SK-MEL-5 (cell line): ENCODE measurements at places on chromosomes 3 and 15.
A peak's percentile ranks its signal among the peaks of the same experiment; 100 is the strongest.

GRCh38 chr15:39748276-39748675 lies 34.4 kb downstream of the FSIP1 start:
- DNase-seq = peak; percentile 60

DNA sequence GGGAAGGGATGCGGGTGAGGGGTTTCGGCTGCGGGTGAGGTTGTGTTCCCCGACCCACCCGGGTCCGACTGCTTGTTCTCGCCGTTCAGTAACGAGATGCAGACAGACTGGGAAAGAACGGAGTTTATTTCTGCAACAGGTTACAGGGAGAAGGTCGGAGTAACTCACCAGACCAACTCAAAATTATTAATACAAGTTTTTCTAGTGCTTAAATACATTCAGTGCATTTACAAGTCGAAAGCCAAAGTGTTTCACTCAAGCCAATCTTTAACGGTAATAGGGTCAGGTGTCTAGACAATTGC lies 492 bp upstream of the HIGD1A start:
- no peak for DNase-seq

DNA sequence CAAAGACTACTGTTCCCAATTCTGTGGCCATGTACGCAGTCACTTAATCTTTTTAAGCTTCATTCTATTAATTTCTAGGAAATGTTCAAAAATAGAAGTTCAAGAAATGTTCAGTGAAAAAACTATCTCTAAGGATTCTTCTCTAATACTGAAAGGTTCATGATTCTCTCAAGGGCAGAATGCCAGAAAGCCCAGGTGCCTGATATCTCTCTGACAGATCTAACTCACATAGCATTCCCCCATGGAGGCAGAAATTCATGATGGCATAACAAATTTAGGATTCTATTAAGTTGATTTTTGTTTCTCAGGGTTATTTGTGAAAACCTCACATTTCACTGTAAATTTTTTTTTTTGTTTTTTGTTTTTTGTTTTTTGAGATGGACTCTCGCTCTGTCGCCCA lies 17.5 kb downstream of the CHRM5 start:
- no peak for DNase-seq

DNA sequence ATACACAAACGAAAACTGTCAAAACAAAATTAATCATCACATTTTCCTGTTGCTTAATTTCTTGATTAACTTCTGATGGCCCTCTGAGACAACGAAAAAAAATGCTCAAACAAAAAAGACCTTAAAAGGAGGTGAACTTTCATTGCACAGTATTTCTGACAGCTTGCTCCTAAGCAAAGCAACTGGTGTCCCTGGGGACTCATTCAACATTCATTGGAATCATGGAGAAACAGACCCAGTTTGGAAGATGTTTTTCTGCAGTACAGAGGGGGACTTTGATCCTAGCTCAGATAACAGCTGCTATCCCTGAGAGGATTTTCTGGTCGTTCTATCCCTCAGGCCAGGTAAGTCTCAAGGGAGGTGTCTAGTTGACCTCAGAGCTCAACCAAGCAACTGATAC lies 378.7 kb upstream of the ATP11B start:
- DNase-seq = no peak

- DNase-seq = no peak
These were observed 39.1 kb downstream of the MAGI1 start for GRCh38 chr3:65999606-66000005.

GRCh38 chr3:188255190-188255589 lies 101.2 kb downstream of the LPP start:
- no peak for DNase-seq

DNA sequence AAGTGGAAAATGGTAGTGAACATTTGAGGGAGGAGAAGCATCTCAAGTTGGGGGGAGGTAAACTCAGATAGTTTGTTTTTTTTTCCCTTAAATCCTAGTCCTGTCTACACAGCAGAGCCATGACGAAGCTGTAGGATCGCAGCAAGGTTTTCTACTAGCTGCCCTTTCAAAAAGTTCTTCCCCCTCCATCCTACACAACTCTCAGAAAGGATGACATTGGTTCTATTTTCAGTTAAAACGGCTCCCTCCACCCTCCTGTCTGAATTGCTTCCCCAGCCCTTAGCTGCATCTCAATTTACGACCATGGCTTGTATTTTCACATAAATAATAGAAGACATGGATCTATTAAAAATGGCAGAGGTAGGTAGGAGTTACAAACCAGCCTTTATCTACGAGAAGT lies 2.2 kb downstream of the HOMER2 start:
- no peak for DNase-seq

DNA sequence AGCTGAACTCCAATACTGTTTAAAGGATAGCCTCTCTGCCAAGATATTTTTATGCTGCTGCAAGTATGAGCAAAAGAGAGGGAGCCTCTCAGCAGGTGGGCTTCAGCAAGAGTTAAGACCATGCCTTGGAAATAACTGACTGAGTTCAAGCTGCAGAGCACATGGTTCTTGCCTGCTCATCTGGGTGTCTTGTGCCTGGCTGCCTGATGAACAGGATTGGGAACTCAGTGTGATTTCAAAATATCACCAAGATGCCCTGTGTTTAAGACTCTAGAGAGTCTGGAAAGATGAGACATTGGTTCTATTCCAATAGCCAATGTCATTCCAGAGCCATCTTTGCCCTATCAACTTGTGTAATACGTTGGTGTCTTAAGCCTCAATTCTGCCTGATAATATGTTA lies 147.5 kb upstream of the VEPH1 start:
- DNase-seq = no peak

GRCh38 chr3:127699416-127700300 lies 26.9 kb downstream of the ABTB1 start:
- no peak for DNase-seq

GRCh38 chr15:62877276-62877857 lies 165.2 kb upstream of the TPM1 start:
- DNase-seq = no peak

DNA sequence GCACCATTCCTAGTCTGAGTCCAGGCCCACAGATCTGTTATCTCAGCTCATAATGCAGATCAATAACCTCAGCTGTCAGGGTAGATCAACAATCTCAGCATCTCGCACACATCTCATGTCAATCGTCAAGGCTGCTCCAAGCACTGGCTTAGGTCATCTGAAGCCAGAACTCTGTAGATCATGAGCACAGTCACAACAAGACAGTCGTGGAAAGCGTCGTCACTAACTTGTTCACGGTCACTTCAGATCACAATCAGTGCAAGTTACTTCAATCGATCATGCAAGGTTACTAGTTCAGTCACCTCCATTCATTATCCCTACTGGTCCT lies 71.8 kb downstream of the RBPMS2 start:
- DNase-seq = no peak

DNA sequence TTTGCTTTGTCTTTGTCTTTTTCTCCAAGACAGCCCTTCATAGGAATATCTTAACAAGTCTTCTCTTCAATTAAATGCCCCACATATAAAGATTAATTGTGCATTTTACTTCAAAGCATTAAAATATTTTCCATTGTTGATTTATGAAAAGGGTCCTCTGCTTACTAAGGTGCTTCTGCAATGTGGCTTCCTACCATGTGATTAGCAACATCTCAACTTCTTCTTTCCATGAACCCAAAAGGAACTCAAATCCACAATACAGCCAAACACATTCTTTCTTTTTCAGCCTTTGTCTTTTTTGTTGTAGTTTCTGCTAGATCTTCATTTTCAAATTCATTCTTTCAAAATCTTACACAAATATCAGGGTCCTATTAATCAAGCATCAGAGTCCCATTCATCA lies 309.2 kb downstream of the NSUN3 start:
- no peak for DNase-seq

DNA sequence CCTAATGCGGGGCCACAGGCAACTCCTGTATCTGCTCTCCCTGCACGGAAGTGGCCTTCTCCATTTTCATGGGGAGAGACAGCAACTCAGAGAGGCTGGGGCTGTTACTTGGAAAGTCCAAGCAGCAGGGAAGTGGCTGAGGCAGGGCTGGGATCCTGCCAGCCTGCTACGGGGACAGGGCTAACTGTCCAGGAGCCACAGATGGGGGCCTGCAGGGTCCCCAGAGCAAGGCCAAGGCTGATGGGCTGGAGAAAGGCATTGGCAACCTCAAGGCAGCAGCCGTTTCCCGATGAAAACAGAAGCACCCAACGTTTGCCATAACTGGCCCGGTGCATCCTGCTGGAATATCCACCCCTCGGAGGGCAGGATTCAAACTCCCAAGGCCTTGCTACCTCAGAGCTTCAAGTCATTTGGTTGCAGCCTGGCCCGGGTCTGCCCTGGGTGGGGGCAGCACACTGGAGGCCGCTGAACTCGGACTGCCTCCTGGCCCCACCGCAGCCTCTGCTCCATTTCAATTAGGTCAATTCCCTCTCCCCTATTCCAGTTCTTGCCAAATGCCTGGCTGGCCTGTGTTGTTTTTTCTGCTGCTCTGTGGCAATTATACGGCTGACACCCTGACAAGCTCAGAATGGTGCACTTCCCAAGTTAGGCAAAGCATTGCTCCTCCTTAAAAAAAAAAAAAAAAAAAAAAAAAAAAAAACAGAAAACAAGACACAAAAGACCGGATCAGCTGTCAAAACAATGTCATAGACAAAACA lies 143.5 kb downstream of the NUP210 start:
- DNase-seq = no peak

DNA sequence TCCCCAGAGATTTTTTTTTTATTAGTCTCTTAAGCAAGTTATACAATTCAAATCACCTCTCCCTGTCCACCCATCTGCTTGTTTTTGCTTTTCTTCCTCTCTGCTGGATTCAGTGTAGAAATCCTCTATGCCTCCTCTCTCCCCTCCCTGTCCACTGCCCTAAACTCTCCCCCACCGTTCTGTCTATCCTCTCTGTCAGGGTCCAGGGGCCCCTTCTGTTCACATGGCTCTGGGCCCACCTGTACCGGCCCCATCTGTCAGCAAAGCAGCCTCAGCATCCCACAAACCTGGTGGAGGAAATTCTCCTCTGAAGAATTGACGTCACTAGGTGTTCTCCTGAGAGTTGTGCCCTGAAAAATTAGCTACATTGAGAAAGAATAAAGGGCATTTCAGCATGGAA lies 137.6 kb upstream of the CMC1 start:
- no peak for DNase-seq

GRCh38 chr15:50262533-50262932 lies 3.0 kb downstream of the HDC start:
- no peak for DNase-seq

- DNase-seq = no peak
These were observed 318.0 kb upstream of the LMCD1 start for GRCh38 chr3:8183627-8184026.

DNA sequence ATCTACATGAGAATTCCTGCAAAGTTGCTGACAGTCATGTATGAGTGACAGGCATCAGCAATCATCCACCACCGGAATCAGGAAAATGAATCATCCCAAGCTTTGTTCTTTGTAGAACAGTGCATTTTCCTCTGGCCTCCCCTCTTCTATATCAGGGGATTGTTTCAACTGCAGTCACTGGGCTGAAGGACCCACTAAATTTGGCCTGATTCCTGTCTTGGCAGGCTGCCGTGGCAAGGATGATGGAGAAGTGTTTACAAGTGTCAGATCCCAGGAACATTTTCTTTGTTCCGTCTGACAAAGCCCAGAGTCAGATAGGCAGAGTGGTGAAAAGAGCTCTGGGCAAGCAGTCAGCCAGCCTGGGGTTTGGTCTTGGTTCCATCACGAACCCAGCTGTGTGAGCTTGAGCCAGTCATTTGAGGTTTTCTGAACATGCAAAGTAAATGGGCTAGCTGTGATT lies 175.1 kb upstream of the TSC22D2 start:
- no peak for DNase-seq

- DNase-seq = no peak
These were observed 621 bp downstream of the RGMA start for GRCh38 chr15:93088200-93088980.
